A172 (cell line): ENCODE measurements at places on chromosomes 4 and X. TPM values are rescaled to one million over a fixed set of nuclear protein-coding genes. Genes with fewer than 3 reads are reported as not detected.

Gene RNF175
- not detected in 2 replicates for total RNA-seq

Gene SSX4
- not detected in 2 replicates for total RNA-seq

Gene CDS1
- 3.0 and 3.2 TPM in 2 replicates for total RNA-seq

GRCh38 chr4:113844369-113844768 lies 82.8 kb upstream of the CAMK2D start:
- no peak for DNase-seq

- no peak for DNase-seq
These were observed 9.1 kb downstream of the ZCCHC4 start for GRCh38 chr4:25321703-25322102.

DNA sequence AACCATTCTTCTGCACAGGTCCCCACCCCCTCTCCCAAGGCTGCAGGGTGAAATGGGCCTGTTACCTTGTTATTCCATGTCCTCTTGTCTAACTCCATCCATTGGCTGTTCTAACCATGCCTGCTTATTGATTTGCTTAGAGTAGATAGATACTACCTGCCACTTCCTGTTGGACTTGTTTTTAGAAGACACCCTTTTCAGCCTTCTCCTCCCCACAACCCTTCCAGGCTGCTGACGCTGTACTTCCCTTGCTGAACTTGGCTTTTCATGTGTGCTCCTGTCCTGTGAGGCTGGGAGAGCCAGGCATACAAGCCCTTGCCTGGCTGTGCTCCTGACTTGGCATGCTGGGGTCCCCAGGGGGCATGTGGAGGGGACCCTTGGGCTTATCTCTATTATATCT lies 81.9 kb downstream of the AASDH start:
- no peak for DNase-seq

GRCh38 chr4:82266345-82266744 lies 107.4 kb downstream of the HNRNPD start:
- DNase-seq = no peak

DNA sequence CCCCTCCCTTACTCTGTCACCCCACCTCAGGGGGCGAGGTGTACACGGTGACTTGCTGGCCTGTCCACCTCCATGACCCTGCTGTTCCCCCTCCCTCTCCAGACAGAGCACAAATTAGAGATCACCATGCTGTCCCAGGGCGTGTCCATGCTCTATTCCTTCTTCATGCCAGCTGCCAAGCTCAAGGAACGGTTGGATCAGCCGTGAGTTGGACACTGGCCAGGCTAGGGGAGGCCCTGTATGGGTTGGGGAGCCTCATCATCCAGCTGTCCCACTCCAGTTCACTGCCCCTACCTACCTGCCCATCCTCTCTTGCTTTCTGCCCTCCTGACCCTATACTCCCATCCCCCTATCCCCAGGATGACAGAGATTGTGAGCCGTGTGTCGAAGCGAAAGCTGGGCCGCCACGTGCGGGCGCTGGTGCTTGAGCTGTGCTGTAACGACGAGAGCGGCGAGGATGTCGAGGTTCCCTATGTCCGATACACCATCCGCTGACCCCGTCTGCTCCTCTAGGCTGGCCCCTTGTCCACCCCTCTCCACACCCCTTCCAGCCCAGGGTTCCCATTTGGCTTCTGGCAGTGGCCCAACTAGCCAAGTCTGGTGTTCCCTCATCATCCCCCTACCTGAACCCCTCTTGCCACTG lies 3.9 kb upstream of the CDK16 start:
- DNase-seq = no peak
